GM19239 (cell line): ENCODE measurements at places on chromosomes 13 and 19.

DNA sequence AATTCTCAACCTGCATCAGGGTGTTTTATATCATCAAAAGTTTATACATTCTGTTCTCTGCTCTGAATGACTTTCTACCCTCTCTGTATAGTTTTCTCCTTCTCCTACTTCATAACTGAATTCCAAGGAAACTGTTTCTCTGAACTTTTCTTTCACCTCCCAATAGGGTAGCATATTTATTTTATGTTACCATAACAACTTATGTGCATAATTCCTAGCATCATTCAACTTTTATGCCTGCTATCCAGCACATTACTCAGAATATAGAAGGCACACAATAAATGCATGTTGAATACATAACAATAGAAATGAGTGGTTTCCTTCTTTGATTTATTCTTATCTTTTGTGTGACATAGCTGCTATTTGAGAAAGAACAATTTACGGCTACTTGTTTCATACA is 2385.0 kb downstream of the PCDH9 start:
- no peak for DNase-seq

- no peak for DNase-seq
These were observed 53.2 kb downstream of the GPALPP1 start for GRCh38 chr13:45042539-45042938.

GRCh38 chr13:24606486-24607170 is 73.6 kb upstream of the ATP12A start:
- DNase-seq, result no peak

- DNase-seq, result peak; percentile 59
These were observed 1.4 kb downstream of the CIC start for GRCh38 chr19:42270346-42271044.

- DNase-seq, result no peak
These were observed 10.9 kb downstream of the POLR2E start for GRCh38 chr19:1084024-1084868.

GRCh38 chr13:44040818-44041100 is 161.1 kb downstream of the LACC1 start:
- DNase-seq, result no peak

- no peak for DNase-seq
These were observed 84.0 kb downstream of the GPC5 start for GRCh38 chr13:91482427-91482826.

DNA sequence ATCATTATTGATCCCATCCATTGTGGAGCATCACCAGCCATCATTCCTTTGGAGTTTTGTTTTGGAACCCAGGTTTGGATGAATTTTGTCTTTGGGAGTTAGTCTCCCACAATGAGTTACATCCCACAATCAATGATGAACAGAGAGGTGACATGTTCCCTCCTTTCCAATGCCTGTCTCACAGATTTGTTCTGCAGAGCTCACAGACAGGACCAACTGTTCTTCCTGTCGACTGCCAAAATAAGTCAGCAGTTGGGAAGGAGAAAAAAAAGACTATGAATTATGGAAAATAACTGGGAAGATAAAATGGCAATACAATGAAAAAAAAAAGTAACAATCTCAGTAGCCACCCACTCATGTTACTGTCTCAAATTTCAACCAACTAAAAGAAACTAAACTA is 489.1 kb downstream of the MYO16 start:
- DNase-seq, result no peak

DNA sequence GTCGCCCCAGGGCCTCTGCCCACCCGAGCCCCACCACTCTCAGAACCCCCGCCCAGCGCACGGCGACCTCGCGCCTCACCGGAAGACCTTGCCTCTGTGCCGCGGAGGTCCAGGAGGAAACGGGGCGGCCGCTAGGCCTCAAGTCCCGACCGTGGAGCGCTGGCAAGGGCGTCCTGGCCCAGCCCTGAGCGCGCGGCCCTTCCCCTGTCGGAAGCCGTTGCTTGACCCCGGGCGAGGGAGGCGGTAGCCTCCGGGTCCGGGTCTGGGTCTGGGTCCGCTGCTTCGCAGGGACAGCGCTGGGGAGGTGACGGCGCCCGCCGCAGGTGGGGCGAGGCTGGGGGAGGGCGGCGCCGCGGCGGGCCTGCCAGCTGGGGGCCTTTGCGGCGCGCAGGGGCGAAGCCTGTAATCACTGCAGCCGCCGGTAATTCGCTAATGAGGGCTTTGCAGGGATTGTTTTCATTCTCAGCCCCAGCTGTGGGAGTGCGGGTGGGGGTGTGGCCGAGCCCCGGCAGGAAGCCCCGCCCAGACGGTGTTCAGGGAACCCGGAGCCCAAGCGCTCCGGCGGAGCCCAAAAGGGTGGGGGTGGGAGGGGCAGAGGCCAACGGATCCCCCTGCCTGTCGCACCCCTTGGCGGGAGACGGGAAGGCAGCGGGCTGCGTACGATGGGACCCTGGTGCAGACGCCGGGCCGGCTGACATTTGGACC is 8.6 kb downstream of the C19orf25 start:
- DNase-seq, result peak; percentile 87

DNA sequence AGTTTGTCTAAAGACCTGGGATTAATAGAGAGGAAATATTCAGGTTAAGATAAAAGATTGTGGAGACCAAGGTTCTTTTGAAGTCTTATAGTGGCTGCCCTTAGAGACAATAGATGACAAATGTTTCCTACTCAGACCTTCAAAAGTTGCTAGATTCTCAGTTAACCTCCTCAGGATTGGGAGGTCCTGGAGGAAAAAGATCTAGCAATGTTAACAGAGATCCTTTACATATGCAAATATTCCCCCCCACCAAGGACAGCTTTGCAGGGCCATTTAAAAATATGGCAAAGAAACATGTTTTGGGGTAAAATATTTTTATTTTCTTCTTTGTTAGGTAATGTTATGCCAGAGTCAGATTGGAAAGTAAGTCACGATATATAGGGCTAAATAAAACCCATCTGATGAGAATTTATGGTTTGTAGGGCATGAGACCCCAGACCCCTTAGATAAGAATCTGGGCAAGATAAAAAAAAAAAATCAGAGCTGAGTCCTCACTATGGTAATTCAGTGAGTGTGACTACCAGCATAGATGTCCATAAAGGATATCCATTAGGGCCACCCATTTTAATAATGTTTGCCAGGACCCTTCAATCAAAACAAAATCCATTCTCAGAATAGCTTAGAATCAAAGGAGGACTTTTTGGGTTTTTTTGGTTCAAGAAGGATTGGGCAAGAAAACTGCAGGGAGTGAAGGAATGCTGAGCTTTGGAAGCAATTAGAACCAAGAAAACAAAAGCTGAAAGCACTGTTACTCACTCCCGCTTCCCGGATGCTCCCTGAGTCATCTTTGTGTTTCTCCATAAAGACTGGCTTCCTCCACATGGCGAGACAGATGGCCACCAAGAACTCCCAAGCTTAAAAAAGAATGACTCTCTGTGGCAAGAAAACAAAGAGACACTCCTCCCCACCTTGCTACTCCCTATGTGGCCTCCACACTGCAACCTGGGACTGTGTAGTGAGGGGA is 28.2 kb downstream of the VSTM1 start:
- no peak for DNase-seq

- DNase-seq, result no peak
These were observed 23.9 kb downstream of the TSSK6 start for GRCh38 chr19:19491321-19492025.

DNA sequence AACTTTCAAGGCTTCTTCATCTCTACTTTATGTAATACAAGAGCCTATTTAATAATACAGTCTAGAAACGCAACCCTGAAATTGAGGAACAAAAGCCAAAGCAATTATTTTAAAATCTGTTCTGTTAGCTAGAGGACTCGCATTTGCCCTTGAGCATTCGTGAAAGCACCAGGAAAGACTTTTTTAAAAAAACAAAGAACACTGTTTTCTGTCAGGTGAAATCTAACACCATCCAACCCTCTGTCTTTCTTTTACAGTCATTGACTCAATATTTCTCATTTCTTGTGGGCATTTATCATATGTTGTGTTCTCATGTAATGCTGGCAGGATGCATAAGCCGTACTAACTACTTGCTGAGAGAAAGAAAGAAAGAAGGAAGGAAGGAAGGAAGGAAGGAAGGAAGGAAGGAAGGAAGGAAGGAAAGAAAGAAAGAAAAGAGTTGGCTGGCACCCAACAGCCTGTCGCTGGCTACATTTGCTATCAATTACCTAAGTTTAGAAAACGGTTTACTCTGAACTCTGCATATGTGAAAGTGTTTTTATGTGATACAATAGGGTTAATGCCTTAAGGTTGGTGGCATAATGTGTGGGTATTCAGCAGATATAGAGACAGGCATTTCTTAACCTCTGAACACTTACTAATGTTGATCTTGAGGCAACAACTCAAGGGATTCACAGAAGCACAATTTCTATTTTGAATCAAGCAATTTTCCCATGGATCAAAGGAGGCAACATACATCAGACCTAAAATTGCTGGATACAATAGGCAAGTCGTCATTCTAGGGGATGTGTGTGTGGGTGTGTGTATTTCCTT is 445.4 kb downstream of the DCT start:
- no peak for DNase-seq

DNA sequence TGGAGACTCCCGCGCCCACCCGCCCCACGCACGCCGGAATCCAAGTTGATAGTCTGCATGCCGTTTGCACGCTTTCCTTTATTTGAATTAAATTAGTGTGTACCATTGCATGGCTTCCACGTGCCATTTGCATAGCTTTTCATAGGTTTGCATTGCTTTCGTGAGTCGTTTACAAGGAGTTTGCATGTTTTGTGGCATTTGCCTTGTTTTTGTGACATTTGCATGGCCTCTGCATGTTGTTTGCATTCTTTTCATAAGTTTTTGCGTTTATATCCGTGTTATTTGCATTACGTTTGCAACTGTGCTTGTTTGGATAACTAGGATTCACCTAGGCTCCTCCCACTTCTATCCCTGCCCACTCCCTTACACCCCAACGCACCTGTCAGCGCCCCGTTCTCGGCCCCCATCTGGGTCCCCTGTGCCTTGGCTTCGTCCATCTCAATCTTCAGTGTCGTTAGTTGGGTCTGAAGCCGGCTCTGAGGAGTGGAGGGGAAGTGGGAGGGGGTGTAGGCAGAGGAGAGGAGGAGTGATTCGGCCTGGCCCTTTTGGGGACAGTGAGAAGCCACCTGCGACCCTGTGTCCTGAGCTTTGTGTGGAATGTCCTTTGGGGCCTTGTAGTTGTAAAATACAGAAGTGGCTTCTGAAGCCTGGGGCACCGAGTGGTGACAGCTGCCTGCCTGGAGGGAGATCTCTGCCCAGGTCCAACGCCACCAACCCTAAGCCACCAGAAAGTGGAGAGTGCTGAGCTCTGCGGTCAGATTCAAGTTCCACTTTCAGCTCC is 2.4 kb downstream of the CCDC194 start:
- no peak for DNase-seq

GRCh38 chr19:55373306-55373992 is 3.2 kb upstream of the TMEM190 start:
- DNase-seq, result no peak

DNA sequence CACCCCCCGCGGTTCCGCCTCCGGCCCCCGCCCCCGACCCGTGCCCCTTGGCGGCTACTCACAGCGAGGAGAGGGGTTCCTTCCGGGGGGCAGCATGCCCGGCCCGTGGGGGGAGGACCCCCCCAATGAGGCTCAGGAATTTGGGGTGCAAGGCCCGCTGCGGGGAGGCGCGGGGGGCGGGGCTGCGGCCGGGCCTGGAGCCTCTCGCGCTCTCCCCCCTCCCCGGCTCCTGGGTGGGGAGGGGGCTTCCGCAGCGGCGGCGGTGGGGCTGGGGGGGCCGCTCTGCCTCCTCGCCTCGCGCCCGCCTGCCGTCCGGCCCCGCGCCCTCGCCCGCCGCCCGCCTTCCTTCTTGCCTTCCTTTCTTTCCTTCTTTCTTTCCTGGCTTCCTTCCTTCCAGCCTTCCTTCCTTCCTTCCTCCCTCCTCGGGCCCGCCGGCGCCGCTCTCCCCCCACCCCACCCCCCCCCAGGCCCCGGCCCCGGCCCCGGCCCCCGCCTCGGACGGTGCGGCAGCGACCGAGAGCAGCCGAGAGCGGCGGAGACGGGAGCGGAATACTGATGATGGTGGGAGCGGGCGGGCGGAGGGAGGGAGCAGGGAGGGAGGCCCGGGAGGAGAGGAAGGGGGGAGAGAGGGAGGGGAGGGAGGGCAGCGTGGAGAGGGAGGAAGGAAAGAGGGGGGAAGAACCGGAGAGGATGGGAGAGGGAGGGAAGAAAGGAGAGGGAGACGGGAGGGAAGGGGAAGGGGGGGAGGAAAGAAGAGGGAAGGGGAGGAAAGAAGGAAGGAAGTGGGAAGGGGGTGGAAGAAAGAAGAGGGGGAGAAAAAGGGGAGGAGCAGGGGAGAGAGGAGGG is at the start of gene LRRC4B:
Gene LRRC4B, minus strand, starts transcription at position 554 of the 846 bp plus-strand sequence. CDS start 19,597 bp downstream, outside the sequence.
- DNase-seq, result no peak

DNA sequence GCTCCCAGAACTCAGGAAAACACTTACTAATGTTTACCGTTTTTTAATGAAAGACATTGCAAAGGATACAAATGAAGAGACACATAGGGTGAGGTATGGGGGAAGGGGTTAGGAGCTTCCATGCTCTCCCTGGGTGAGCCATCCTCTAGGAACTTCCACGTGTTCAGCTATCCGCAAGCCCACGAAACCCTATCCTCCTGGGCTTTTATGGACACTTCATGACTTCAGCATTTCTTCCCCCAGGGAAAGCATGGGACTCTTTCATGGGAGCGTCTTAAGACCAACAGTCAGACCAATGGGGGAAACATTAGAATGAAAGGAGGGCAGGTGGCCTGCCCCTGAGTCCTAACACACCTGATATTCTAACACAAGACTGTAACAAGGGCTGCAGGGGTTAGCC is 6.6 kb upstream of the ESD start:
- DNase-seq, result no peak
